T-helper 1 cell (primary cell): ENCODE measurements at places on chromosomes 16 and 17.

DNA sequence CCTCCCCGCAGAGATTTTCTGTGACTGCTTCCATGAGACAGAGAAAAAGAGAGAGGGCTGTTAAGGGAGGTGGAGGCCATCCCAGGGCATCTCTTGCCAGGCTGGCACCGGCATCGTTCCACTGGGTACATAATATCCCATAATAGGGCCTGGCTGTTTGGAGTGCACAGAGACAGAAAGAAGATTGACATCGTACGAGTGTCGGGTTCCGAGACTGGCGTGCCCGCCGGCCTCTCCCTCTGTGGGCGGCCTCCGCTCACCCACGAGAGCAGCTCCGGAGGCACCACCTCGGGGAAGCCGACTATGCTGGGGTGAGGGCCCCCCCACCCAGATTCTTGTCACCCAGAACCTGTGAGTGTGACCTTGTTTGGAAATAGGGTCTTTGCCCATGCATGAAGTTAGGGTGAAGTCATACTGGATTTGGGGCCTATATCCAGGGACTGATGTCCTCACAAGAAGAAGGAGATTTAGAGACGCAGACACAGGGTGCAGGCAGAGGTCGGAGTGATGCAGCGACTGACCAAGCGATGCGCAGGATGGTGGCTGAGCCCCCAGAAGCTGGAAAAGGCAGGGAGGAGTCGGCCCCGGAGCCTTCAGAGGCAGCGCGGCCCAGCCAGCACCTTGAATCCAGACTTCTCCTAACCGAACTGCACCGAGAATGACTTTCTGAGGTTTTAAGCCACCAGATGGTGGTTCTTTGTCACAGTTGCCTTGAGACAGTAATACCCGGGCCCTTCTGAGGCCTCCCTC, 101.8 kb upstream of the CIBAR2 start:
- DNase-seq: no peak

DNA sequence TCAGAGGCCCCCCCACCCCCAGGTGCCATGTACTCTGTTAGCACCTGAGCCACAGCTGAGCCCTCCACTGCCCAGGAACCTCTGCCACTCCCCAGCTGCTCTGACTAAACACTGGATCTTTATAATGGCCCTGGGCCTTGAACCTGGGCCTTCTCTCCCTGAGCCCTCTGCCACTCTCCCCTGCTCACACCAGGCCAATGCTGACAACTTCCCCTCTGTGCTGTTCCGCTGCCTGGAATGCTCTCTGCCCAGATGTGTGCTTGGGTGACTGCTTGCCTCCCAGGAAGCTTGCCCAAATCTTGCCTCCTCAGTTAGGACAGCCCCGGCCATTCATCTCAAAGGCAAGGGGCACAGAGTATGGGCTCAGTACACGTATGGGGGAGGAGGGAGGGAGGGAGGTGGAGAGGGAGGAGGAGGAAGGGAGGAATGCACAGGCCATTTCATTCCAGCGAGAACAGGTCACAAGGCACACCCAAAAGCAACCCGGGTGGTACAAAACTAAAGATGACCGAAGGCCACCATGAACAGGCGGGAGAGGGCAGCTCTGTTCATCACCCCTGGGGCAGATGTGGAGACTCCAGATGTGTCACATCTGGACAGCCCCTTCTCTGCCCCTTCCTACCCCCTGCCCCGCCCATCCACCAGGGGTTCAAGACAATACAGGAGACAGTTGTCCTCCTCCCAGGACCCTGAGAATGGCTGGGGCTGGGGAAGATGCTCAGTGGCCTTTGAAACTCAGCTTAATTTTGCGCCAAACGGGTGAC, 15.3 kb upstream of the TNFRSF13B start:
- DNase-seq: no peak

DNA sequence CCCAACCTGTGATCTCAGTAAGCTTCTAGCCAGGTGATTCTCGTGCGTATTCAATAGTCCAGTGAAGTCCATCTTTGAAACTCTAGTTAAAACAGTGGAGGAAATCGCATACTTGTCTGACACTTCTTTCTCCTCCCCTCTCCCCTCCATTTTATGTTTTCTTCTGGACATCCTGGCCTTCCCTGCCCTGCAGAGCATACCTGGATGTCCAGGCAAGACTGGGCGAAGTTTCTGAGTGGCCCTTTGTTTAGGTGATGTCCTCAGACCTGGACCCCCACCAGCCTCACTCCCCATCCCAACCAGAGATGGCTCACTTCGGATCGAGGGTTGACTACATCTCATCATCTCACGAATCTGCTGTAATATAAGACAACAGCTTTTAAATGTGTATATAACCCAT, 65.7 kb downstream of the CCDC182 start:
- no peak for DNase-seq

DNA sequence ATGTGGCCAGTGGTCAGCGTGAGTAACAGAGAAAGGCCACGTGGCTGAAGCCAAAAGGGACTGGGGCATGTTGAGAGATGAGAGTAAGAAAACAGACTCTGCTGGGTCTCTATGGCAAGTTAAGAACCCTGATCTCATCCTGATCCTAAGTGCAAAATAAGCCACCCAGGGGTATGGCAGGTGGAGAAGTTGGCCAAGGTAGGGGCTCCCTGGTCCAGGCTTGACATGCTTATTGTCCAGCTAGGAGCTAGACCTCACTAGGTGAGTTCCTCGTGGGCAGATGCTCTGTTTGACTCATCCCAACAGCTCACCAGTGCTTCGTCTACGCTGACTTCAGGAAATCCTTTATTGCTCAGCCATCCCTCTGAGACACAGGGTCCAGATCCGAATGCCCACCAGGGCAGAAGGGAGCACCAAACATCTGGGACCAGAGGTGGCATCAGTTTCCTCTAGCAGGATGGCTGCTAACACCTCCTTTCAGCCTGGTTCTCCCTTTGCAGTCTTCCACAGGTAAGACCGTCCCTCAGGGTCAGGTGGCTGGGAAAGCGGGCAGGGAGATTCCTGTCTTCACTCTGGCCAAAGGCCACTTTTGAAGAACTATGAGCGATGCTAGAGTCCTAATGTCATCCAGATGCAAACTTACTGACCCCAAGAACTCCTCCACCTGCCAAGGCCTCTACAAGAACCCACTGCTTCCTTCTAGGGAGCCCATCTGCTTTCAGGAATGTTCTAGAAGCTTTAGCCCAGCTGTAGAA, 99.5 kb downstream of the CDYL2 start:
- no peak for DNase-seq

- no peak for DNase-seq
Measured at GRCh38 chr17:78014646-78015045, 56.1 kb downstream of the TNRC6C start.

- peak; percentile 31 for DNase-seq
Measured at GRCh38 chr17:48541577-48542113, 3.3 kb downstream of the HOXB2 start.

GRCh38 chr17:77214328-77214727, 73.6 kb downstream of the SEC14L1 start:
- no peak for DNase-seq

DNA sequence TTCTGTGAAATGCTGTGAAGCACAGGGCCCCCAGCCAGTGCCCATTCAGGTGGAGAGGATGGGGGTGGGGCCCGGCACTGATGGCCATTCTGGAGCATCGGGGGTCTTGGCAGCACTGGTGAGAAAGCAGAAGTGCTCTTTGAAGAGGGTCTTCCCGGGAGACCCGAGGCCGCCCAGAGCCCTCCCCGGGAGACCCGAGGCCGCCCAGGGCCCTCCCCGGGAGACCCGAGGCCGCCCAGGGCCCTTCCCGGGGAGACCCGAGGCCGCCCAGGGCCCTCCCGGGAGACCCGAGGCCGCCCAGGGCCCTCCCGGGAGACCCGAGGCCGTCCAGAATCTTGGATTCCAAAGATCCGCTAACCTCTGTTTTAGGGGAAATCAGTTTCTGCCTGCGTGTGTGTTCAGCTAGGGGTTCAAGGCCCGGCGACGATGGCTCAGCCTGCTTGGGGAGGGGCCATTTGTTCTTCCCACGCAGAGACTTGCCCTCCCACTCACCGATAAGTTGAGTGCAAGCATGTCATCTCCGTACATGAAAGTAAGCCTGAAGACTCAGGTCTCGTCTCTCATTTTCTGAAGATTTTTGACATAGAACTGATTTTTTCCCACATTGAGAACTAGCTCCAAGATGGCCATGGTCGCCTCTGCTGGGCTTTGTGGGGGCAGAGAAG, 35.2 kb upstream of the CAPN15 start:
- DNase-seq: no peak

- no peak for DNase-seq
Measured at GRCh38 chr17:796609-797008, 14.5 kb downstream of the MRM3 start.

DNA sequence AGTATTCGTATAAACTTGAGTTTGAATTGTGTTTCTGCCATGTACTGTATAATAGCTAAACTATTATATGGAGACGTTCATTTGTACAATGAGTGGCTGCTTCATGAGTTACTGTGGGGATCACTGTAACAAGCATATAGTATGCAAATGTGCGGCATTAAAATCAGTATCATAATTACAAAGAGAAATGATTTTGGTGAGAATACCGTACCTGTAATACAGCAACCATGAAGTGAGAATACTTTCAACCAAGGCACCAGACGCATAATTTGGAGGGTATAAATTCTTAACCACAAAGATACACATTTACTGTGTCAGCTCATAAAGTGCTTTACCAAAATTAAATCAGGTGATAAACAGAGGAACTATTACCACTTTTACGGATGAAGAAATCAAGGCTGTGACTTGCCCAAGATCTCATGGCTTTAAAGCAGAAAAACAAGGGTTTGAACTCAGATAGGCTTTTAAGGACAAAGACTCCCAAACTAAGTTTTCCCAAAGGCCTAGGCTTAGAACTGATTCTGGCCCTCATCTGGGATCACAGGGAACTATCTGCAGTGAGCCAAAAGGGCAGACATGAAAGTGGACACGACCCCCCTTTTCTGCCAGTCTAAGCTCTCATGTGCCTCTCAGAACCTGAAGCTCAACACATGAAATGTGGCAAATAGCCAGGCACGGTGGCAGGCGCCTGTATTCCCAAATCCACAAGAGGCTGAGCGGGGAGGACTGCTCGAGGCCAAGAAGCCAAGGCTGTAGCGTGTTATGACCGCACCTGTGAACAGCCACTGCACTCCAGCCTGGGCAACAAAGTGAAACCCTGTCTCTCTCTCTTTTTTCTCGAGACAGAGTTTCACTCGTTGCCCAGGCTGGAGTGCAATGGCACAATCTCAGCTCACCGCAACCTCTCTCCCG, 6.4 kb downstream of the RPS15A start:
- no peak for DNase-seq

DNA sequence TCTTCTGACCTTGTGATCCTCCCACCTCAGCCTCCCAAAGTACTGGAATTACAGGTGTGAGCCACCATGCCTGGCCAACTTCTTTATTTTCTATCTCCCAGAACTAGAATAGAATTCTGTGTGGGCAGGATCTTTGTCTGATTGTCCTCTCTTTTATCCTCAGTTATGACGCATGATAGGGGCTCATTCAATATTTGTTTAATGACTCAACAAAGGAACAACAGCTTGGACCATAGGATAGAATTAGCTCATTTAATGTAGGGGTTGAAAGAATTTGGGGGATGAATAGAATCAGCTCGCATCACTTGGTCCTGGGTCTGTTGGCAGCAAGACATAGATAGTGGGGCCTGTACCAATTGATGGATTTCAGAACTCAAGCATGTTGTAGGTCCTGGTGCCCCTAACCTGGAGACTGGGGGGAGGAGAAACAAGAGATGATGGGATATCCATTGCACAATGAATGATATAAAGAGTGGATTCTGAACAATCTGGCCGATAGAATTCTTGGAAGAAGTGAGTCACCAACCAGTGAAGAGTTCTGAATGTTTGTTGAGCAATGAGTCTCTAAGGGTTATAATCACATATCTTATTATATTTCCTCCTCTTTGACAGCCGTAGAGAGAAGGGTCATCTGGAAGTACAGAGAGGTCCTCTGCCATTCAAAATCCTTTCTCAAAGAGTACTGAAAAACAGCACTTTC, 250.2 kb downstream of the HS3ST4 start:
- DNase-seq: no peak

GRCh38 chr17:44314031-44314430, 5.6 kb downstream of the RUNDC3A start:
- no peak for DNase-seq

DNA sequence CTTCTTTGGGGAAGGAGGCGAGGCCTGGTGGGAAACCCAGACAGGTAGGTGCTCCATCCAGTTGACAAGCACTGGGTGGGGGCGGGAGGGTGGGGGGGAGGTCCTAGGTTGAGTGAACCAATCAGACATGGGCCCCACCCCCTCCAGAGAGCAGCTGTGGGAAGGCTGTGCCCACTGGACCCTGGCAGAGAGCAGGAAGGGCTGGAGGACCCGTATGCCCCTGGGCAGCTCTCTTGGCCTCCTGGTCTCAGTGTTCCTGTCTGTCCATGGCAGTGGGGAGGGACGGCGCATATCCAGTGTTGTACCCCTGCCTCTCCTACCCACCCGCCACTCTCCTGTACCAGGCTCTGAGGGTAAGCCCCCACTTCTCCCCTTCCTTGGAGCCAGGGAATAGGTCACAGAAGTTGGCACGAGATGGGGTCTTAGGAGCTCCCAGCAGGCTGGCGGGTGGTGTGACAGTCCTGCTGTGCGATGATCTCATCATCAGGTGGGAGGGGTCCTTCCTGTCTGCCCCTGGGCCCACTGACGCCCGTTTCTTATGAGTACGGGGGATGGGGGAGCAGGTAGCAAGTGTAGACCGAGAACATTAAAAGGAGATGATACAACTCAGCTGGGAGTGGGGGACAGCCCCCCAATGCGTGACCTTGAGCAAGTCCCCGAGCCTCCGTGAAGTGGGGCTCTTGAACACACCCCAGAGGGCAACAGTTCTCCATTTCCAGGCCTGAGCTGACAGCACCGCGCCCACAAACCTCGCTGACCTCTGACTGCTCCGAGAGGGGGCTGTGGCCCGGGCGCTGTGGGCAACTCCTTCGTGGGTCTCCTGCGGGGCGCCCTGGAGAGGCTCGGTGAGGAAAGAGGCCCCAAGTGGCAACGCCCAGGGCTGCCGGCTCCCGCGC, 1.2 kb upstream of the ZFPM1 start:
- no peak for DNase-seq

DNA sequence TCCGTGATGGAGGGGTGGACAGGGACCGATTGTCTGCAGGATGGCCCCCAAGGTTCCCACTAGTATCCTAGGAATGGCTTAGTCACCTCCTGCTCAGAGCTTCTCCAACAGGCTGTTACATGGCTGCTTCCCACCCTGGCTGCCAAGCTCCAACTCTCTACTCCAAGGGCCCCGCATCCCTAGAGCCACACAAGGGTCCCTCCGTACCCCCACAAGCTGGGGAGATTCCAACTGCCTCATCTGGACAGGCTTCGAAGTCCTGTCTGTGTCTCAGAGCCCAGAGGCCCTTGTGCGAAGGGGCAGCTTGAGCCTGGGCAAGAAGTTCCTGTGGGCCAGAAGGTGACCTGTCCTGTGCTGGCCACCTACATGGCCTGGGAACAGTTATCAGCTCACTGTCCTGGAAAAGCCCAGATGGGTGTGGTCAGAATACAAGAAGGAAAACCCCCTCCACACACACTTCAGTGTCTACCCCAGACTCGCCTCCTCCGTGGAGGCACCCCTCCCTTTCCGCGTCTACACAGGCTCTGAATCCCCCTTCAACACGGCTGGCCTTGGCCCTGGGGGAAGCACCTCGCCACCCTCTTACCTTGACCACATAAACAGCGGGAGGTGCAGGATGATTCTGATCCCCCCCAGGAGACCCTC, 586 bp downstream of the MEAK7 start:
- DNase-seq: no peak

GRCh38 chr17:52106638-52107261, 51.8 kb downstream of the CA10 start:
- peak; percentile 22 for DNase-seq

- no peak for DNase-seq
Measured at GRCh38 chr17:39635614-39636176, 1.2 kb upstream of the STARD3 start.

GRCh38 chr17:80458016-80458415, 18.4 kb downstream of the NPTX1 start:
- DNase-seq: no peak
